ENCODE measurements at places on chromosomes 4 and X.

GRCh38 chr4:54227256-54228055, 1.6 kb upstream of the PDGFRA start:
- DNase-seq = peak; percentile 91

DNA sequence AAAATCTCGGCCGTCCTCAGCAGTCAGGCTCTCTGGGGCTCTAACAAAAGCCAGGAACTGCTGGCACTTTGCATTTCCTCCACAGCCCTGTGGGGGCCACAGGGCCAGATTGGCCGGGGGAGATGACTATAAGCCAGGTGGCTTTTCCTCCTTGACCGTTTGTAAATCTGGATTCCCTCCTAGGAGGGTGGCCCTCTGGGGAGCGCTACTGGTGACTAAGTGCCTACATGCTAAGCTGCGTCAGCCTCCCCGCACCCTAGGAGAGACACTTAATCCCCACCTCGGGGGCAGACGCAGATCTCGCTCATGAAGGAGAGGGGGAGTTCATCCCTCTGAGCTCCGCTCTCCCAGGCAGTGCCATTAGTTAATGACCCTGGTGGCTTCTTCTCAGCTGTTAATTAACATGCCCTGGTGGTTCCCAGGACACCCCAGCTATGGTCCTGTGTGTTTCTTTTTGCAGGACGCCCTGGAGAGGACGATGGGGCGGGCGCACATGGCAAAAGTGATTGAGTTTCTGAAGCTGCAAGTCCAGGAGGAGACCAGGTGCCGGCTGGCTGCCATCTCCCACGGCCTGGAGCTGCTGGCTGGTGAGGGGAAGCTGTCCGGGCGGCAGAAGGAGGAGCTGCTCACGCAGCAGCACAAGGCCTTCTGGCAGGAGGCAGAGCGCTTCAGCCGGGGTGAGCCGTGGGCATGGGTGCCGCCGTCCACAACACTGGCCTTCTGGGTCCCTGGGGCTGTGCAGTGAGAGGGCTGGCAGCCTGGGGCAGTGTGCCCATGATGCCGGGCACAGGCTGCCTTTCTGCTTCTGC, 41.6 kb downstream of the EVC start:
- peak; percentile 73 for DNase-seq

DNA sequence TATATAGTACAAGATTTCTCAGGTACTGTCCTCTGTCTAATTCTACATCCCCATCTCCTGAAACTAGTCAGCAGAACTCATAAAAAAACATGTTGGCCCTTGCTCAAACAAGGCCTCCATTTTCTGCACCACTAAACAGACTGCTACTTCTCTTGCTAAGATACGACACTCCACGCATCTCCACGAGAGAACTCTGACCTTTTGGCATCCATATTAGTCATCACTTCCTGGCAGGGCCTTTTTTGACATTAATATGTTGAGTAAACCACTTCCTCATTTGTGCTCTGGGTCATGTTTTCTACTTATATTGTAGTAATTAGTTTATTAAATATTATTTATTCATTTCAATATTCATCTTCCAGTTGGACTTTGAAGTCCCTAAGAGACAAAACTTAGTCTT, 65.6 kb downstream of the DCAF8L1 start:
- DNase-seq = no peak

DNA sequence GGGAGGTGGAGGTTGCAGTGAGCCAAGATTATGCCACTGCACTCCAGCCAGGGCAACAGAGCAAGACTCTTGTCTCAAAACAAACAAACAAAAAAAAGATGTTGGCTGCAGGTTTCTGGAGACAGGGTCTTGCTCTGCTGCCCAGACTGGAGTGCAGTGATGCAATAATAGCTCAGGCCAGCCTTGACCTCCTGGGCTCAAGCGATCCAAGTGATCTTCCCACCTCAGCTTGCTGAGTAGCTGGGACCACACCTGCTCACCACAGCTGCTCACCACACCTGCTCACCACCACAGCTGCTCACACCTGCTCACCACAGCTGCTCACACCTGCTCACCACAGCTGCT, 29.9 kb upstream of the CPLX1 start:
- DNase-seq = no peak

- DNase-seq = no peak
These were observed 11.5 kb downstream of the NAT8L start for GRCh38 chr4:2070421-2071251.

DNA sequence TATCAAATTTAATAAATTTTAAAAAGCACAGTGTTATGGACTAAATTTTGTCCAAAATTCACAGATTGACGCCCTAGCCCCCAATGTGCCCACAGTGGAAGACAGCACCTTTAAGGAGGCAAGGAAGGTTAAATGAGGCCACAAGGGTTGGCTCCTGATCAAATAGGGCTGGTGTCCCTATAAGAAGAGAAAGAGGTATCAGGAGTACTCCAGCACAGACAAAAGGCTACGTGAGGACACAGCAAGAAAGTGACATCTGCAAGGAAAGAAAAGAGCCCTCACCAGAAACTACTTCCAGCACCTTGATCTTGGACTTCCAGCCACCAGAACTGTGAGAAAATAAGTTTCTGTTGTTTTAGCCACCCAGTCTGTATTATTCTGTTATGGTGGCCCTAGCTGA, 48.8 kb downstream of the FAM13A start:
- no peak for DNase-seq

DNA sequence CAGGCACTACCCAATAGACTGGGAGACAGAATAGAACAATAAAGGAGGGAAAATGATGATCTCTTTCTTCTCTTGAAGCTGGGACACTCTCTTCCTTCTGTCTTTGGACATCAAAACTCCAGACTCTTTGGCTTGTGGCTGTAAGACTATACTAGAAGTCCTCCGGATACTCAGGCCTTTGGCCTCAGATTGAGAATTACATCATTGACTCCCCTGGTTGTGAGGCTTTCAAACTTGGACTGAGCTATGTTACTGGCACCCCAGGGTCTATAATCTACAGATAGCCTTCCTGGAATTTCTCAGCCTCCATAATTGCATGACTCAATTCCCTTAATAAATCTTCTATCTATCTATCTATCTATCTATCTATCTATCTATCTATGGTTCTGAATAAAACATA, 294.2 kb upstream of the CT83 start:
- DNase-seq = no peak
